ENCODE measurements at places on chromosomes 1 and 21.
A peak's percentile ranks its signal among the peaks of the same experiment; 100 is the strongest.

DNA sequence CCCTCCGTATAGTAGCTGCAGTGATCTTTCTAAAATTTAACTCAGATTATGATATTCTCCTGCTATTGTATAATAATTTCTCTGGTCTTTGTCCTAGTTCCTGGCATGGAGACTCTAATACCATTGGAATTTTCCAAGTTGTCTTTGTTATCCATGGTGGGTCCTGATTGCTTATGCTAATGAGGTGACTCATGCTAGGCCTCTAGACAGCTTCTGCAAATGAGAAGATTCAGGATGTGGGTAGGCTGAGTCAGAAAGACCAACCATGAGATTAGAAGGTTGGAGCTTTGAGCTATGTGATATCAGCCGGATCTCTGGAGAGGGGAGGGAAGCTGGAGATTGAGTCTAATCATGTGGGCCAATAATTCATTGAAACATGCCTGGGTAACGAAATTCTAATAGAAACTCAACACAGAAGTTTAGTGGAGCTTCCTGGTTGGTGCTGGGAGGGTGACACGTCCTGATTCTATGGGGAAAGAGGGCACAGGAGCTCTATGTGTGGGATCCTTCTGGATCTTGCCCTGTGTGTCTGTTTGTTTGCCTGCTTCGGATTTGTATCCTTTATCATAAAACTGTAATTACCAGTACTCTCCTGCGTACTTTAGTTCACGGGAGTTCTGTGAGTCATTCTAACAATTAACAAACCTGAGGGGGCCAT is 73.2 kb upstream of the CNIH3 start:
- DNase-seq, result no peak

GRCh38 chr1:246160374-246160773 is 346.7 kb downstream of the SMYD3 start:
- no peak for DNase-seq

DNA sequence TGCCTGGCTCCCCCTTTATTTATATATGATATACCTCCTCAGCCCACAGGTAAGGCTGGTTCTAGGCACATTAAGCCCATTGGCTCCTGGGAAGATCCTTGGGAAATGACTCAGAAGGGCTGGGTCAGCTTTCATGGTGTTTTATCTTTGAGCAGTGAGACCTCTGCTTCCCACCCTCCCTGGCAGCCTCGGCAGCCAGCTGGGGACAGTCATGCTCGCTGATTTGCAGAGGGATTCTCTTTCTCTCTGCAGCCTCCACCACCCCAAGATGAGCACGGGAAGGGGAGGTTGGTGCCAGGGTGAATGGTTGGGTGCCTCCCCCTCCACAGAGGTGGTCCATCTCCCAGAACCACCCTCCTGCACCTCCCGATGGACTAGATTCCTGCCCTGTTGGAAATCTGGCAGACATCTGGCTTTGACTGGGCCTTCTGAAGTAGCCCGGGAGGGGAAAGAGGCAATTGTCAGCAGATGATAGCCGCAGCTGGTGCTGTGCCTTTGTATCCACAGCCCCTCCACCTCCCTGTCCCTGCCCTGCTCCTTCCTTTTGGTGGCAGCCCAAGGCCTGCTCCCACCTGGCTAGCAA is 24.6 kb downstream of the IER5 start:
- DNase-seq, result peak; percentile 85

- DNase-seq, result no peak
Measured at GRCh38 chr21:40783404-40783803, 63.6 kb downstream of the DSCAM start.

DNA sequence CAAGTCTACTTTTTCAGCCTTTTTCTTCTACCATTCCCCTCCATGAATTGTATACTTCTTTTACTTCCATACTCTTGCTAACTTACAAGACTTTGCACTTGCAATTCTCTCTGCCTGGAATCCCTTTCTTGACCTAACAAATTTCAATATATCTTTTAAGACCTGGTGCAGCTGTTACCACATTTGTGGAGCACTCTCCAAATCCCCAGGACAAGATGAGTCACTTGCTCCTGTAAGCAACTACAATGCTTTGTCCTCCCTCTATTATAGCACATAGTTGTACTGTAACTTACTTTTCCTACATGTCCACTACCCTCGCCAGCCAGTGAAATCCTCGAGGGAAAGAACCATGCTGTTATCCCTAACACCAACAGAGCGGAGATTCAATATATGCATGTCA is 43.1 kb downstream of the WARS2 start:
- DNase-seq, result no peak

DNA sequence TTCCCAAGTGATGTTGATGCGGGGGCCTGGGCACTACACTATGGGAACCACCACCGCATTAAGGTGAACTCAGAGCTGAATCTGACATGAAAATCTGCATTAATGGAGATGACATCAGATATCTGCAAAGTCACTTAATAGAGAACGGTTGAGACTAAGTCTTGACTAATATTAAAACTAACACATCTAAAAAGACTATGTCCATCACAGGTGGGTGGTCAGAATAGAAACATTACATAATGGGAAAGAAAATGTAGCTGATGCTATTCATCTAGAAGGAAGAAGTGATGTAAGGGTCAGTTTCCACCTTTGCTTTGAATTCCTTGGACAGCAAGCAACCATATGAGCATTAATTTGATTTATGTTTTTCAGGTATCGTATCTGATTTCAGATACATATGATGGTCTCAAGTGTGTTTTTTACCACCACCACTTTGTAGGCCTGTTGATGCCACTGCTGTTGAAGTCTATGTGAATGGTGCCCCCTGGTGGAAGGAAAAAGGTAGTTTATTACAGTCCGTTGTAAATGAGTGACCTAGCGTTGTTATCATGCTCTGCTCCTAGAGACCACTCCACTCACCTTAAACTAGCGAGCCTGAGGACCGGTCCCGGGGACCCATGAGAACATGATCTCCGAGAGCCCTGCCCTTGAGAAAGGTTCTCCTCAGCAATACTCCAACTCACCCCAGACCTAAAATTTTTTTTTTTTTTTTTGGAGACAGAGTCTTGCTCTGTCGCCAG is 73.5 kb downstream of the BACH1 start:
- DNase-seq, result peak; percentile 75

GRCh38 chr1:36525166-36525565 is 42.5 kb upstream of the CSF3R start:
- DNase-seq, result no peak
